ENCODE measurements at places on chromosomes 3 and 15.

- no peak for DNase-seq
Observed at GRCh38 chr3:136249091-136249490, 1.0 kb upstream of the PCCB start.

- no peak for DNase-seq
Observed at GRCh38 chr15:81050805-81051204, 50.1 kb downstream of the TLNRD1 start.

- no peak for DNase-seq
Observed at GRCh38 chr15:101672298-101672697, 20.1 kb upstream of the TM2D3 start.

GRCh38 chr3:177812492-177812891 lies 615.2 kb upstream of the TBL1XR1 start:
- no peak for DNase-seq

GRCh38 chr15:100806157-100806556 lies 73.5 kb upstream of the ALDH1A3 start:
- no peak for DNase-seq

DNA sequence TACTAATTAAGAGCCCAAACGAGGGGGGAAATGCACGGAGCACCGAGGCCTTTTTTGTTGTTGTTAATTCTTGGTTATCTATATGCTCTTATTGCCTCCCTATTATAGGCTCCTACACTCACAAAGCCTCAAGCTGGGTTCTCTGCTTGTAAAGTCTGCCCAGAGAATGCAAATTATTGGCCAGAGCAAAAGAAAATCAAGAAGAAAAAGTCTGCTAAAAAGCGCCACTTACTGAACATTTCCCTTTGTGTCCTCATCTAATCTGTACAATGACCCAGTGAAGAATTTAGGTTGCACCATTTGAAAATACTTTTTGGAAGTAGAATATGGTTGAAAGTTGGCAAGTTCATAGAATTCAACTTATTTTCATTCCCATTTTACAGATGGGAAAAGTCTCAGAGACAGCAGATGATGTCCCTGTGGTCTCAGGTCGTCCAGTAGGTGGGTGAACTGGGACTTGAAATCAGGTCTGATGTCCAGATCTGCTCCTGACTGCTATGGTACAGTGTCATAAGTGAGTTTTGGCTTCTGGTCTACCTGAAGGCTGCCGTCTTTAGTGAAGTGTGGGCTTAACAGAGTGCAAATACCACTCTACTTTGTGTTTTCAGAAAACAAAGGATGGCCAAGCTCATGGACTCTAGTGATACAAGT lies 1.1 kb upstream of the TNFAIP8L3 start:
- no peak for DNase-seq

GRCh38 chr3:162295323-162295983 lies 798.8 kb downstream of the OTOL1 start:
- DNase-seq: no peak

- no peak for DNase-seq
Observed at GRCh38 chr3:139944256-139944910, 9.4 kb downstream of the CLSTN2 start.

GRCh38 chr3:149460117-149460516 lies 14.4 kb upstream of the TM4SF4 start:
- no peak for DNase-seq

DNA sequence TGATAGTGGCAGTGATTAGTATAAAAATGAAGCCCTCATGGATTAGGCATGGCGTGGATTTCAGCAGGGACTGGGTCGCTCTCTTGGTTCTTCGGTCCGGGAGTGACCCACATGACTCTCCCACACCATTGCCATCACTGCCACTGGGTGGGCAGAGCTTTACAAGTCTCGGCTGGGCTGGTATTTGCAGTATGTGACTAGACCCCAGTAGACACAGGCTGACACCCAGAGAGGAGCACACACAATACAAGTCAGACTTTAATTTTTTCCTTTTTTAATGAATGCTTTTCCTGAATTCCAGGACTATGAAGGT lies 1.5 kb downstream of the SV2B start:
- no peak for DNase-seq

DNA sequence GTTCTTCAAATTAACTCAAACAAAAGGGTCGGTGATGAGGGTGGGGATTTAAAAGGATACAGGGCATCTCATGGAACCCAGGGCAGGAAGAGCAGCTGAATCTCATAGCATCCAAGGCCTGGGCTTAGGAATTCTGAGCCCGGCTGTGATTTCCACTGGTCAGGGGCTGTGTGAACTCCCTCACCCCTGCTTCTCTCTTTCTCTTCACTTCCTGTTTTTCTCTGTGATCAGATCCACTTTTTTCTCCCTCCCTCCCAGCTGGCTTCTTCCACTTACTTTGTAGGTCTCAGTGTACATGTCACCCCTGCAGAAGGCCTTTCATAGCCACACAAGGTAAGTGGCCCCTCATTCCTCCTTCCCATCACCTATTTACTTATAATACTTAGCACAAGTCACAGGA lies 68.2 kb upstream of the CORO2B start:
- no peak for DNase-seq

DNA sequence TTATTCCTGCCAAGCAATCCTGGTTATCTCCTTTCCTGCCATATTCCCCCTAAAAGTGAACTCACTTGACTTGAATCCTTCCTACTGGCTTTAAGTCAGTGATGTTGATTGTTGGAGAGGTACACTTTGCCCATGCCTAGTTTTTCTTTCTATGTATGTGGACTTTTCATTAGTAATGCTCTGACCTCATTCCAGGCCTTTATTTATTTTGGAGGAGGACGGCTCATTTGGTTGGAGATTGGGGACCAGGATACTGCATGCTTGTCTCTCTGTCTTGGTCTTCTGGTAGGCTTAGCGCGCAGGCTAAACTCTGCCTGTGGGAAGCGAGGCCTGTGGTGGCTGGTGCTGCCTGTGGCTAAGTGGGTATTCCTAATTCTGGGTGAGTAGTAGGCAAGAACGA lies 29.1 kb upstream of the MTMR10 start:
- DNase-seq: no peak

DNA sequence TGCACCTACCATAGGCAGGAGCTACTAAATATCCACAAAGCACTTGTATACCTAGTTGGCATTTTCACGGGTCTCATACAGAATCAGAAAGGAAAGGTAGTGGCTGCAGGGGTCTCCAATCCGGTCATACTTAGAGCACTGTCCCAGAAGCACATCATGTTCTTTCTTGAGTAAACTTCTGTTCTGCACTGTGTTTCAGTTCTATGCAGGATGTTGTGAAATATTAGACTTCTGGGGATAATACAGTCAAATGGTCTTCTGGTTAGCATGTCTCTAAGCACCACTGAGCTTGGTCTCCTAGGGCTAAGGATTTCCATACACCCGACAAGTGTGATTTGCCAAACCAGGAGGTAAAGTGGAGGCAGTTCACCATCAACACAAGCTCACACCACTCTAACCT lies 27.9 kb downstream of the MINDY4B start:
- no peak for DNase-seq

DNA sequence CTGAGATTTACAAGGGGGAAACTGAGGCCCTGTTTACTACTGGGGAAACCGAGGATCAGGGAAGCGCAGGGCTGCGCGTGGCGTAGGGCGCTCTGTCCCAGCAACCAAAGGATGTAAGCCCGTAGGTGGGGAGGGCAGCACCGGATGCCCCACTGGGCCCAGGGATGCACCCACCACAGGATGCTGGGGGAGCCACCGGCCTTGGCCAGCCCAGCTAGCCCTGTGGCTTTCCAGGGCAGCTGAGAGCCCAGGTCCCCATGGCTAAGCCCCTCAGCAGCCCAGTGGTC lies 33.4 kb downstream of the RPN1 start:
- no peak for DNase-seq

DNA sequence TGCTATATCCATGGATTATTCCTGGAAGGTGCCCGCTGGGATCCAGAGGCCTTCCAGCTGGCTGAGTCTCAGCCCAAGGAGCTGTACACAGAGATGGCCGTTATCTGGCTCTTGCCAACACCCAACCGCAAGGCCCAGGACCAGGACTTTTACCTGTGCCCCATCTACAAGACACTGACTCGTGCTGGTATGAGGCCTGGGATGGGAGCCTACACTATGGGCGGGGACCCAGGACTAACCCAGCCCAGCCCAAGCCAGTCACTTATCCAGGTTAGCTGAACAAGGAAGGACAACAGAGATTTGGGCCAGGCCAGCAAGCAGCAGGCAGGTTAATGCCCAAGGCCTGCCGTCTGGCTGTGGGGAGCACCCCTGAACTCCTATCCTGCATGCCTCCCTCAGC lies 45.3 kb downstream of the SEMA3G start:
- DNase-seq: no peak

GRCh38 chr3:85535517-85535916 lies 576.7 kb downstream of the CADM2 start:
- DNase-seq: no peak

DNA sequence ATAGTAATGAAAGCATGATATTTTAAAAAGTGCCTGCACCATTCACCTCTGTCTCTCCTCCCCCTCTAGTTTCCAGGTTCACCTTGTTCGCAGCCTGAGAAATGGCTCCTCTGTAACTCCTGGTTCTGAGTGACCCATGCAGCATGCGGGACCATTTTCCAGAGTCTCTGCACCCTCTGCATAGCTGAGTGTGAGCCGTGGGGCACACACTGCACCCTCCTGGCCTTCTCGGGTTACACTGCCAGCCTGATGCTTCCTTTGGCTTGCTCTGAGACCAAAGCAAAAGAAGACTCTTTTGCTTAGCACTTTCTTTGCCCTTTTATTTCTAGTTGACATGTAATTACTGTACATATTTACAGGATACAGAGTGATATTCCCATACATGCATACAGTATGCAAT lies 287.3 kb downstream of the GABRG3 start:
- DNase-seq: no peak

DNA sequence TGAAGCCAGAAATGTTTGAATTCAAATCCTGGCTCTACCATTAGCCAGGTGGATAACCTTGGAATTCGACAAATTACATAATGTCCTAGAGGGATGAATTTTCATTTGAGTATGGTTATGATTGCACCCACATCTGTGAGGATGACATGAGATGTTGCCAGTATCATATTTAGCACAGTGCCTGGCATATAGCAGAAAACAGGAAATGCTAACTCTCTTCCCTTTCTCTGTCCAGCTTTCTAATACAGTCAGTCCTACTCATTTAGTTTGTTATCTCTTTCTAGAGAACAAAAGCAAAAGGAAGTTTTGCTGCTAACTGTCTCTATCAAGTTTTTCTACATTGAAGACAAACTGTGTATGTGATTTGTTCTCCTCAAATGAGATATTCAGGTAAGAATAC lies 231.7 kb downstream of the CPNE4 start:
- DNase-seq: no peak

DNA sequence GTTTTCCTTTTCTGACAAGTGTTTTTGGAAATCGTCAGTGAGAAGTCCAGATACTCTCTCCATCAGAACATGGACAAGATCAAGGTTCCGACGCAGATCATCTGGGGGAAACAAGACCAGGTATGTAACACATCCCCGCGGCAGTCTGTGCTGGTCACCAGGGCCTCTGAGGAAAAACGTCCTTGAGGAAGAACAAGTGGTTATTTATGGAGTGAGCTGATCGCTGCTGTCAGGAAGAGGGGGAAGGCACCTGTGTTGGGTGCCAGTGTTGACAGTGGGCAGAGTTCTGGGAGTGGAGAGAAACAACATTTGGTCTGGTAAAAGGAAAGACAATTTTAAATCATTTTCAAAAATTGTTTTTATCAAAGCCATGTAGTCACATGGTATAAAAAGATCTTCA lies 20.7 kb upstream of the RPP14 start:
- no peak for DNase-seq

- DNase-seq: no peak
Observed at GRCh38 chr3:190562866-190563510, 49.1 kb downstream of the IL1RAP start.

- DNase-seq: no peak
Observed at GRCh38 chr3:195870442-195870841, 37.9 kb downstream of the TNK2 start.

All from activated CD4-positive, alpha-beta T cell treated with anti-CD3 and anti-CD28 coated beads, Interleukin-2, amount 50 U/mL, for 1 hour (primary cell).